ENCODE measurements at places on chromosomes 5 and 9.

DNA sequence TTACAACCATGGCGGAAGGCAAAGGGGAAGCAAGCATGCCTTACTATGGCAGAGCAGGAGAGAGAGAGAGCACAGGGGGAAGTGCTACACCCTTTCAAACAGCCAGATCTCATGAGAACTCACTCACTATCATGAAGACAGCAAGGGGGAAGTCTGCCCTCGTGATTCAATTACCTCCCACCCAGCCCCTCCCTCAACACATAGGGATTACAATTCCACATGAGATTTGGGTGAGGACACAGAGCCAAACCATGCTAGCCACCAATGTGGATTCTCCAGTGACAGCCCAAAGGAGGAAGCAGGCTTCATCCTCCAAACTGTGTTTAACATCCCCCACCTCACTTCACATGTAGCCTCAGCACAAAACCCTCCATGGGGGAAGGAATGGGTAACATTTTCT lies 563.7 kb downstream of the CDK5RAP2 start:
- DNase-seq: no peak

GRCh38 chr5:79487251-79487650 lies 26.7 kb downstream of the HOMER1 start:
- no peak for DNase-seq

GRCh38 chr5:99314721-99315120 lies 385.9 kb upstream of the CHD1 start:
- DNase-seq: no peak

DNA sequence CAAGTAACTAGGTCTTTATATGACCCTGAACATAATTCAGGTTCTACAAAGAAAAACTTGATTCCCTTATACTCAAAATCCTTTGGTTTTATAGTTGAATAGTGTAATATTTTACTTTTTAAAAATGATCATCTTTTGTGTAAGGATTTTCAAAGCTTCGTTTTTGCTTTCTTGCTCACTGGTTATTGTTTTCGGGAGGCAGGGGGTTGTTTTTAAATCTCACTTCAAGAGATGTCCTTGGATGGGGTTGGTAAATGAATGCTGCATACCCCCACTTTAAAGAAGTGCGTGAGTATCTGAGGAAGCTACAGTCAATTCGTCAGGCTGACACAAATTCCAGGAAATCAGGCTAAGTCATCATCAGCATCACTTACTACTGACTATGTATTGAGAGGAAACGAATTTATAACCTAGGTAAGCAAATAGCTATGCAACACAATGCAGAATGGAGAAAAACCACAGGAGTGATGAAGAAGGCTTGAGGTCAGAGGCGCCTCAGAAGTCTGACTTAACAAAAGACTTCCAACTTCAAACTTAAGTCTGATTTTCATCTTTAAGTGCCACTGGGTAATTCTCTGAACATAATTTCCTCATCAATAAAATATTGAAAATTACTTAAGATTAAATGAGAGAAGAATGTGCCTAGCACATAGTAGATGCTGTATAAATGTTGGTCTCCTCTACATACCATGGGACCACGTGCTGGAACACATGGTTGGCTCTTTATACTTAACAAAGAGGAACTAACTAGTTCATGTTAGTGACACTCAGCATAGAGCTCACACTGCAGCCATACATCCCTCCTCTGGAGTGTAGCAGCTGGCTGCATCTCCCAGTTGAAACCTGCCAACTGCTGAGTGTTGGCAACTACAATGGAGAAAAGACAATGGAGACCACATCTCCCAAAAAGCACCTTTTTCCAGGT lies 106.0 kb upstream of the KIF2A start:
- DNase-seq: no peak

DNA sequence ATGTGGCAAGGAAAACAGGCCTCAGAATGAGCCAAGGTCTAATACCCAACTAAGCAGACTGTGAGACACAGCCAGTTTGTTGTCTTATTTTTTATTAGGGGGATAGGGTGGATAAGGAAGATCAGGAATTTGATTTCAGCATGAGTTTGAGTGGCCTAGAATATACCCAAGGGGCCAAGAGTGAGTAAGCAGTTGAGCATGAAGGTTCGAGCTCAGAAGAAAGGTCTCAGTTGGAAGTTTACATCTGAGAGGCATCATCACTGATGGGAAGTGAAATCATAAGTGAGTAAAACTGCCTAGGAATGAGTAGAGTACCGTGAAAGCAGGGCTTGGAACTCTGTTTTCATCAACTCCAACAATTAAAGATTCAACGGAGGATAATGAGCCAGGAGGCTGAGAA lies 12.6 kb downstream of the PSMD5 start:
- DNase-seq: no peak

DNA sequence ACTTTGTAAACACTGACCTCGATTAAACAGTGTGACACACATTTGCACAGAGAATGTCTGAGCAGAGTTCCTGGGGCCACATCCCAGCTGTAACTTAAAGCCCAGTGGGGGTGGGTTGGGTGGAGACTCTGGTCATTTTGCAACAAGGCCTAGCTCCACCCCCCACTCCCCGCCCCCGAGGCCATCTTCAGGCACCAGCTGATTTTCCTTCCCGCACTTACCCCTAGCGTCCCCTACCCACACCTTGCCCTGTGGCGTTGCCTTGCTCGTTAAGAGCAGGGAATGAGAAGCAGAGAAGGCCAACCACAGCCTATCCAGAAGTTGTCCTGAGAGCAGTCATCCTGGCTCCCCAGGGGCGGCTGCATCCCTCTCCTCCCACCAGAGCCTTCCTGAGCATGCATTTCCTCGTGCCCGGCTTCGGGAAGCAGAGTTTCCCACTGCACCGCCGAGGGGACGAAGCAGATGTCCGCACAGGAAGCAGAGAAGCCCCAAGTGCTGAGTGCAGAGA lies 101.7 kb upstream of the SARDH start:
- DNase-seq: no peak

DNA sequence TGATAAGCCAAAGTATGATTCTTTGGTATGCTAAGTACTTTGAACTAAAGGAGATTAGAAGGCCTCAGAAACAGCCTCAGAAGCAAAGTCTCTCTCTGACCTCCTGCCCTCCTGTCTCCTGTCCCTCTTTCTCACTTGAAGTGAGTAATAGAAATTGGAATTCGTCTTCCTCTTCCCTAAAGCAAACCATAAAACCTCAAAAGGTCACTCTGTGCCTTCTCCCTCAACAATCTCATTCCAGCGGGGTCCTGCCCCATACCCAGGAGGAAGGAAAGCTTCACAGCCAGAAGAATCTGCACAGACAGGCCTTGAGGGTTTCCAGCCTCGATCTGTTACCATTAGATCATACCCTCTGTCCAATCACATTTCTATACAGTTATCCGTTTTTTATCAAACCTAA lies 87.8 kb downstream of the HAPLN1 start:
- DNase-seq: peak; percentile 10

DNA sequence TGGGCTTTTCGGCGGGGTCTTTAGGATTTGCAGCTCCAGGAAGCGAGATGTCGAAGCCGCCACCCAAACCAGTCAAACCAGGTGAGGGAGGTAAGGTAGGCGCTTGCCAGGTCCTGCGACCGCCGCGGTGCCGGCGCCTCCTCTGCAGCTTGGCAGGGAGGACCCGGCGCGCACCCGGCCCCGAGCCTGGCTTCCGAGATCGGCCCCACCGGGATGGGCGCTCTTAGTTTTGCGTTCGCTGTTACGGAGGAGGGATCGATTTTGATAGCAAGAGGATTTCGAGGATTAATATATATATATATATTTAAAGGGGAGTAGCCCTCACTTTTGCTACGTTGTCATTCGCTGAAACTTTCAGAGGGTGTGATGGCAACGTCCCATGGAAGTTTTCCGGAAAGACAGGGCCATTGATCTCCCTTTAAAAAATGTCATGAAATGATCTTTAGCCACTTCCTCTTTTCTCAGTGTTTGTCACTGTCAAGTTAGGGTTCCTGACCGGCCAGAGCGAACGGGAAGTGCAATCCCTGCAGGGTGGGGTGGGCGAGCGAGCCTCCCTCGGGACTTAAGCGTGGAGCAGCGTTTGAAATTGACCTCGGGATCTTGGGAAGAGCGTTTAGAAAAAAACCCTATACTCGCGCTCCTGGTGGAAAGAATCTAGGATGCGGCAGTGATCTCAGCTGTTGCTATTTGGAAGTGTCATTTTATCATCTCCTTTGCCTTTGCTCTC lies 495 bp downstream of the OSTF1 start:
- peak; percentile 61 for DNase-seq

DNA sequence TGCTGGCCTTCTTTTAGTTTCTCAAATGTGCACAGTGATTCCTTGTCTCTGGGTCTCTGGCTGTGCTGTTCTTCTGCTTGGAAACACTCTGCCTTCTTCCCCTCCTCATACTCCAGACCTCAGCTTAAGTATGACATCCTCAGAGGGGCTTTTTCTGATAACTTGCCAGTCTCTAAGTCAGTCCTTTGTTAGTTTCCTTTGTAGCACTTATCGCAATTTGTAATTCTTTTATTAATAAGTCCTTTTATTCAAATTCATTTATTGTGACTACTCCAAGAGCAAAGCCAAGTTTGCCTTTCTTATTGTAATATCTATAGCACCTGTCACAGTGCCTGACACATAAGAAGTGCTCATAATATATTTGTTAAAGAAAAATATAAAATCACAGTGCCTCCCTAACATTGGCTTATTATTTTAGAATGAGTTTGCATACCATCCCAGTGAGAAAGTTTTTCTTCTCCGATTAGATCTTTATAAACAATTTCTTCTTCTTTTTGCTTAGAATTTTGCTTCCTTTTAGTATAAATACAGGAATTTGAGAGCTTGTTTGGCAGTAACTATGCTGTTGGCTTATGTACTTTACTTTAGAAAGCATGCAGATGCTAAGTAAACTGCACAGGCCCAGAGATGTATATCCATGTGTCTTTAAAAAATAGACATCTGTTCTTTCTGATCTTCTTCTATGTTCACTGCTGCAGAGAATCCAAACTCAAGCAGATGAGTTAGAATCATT lies 198.0 kb downstream of the GAS1 start:
- no peak for DNase-seq

- DNase-seq: no peak
Observed at GRCh38 chr5:128262911-128263310, 179.3 kb downstream of the SLC12A2 start.

DNA sequence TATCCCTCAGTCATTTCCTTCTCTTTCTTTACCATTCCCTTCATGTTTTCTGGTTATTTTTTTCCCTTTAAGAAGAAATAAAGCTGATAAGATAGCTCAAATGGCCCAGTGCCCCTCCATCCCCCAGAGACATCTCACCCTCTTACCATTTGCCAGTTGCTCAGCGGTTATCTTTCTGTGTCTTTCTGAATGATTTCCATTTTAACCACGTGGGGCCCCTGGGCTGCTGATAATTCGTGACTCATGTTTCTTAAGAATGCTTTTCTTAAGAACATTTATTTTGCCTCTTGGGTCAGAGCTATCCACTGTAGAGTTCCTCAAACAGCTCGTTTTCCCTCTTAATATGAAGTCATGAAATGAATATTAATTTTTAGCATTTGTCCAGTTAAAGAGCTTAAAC lies 147.8 kb downstream of the MAST4 start:
- no peak for DNase-seq

DNA sequence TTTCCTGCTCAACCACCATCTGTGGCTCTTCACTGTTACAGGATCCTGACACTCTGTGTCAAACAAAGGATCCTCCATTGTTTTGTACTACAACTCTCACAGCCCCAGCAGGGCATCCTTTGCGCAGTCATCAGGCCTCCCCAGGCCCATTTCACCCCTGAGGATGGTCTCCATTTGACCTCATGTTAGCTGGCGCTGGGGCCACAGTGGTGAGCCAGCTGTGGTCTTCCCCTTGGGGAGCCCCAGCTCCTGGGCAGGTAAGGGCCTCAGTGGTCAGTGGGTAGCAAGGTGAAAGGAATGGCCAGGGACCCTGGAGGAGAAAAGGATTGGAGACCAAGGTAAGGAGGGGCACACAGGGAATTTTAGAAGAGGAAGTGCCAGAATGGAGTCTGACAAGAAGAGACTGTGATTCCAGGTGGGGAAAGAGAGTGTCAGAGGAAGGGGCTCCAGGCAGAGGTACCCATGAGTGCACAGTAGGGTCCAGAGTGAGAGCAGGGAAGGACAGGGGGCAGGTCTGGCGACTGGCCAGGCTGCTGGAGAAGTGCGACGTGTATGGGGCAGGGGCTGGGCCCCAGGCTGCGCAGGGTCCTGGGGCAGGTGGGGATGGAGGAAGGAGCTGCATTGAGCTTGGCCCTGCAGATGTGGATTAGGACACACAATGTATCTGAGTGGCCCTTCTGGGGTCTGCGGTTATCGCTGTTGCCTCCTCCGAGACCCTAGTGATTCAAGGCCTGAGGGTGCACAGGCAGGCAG lies 109.9 kb downstream of the PHF2 start:
- no peak for DNase-seq

DNA sequence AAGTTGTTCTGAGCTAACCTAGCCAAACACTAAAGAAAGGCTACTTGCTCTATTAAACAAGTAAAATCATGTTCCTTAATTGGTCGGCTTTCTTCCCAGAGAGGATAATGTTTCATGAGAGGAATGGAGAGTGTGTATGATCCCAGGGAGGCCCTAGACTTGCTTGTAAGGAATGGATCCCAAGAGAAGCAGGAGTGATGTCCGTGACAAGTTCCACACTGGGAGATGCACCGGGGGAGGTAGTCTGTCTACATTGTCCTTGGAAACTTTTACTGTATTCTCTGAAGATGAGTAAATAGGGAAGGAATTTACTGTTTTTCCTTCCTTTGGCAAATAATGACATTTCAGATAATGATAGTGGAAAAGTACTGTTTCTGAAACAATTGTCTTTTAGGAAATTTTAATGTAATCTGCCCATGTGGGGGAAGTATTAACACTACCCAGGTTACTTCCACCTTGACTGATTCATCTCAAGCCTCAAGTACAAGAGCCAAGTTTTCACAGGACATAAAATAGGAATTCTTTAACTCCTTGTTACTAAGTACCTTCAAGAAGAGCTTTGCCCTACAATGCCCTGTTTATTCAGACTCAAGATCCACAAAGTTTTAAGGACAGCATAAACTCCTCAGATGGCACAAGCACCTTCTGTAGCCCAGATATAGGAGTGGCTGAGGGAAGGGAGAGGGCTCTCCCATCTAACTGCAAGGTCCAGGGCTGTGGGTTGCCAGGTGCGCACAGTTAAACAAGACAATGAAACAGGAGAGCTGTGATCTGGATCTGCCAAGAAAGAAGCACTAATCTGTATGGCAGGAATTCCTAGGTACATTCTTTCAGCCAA lies 152.1 kb downstream of the GNA14 start:
- DNase-seq: no peak

GRCh38 chr5:163379298-163380155 lies 57.9 kb upstream of the CCNG1 start:
- peak; percentile 74 for DNase-seq

GRCh38 chr5:168288349-168289245 lies 2.8 kb upstream of the WWC1 start:
- peak; percentile 94 for DNase-seq

- DNase-seq: no peak
Observed at GRCh38 chr9:72039532-72039931, 20.9 kb downstream of the C9orf57 start.

GRCh38 chr5:68021227-68021626 lies 194.3 kb upstream of the PIK3R1 start:
- no peak for DNase-seq
